ENCODE measurements at places on chromosomes 1 and 21. TPM values are rescaled to one million over a fixed set of nuclear protein-coding genes. Genes with fewer than 3 reads are reported as not detected.

Gene COL9A2
- total RNA-seq = 1.00 TPM

Gene RAB29
- total RNA-seq = 12.4 TPM

Gene PLOD1
- 552 TPM for total RNA-seq

Gene CDA
- total RNA-seq = 4.0 TPM

Gene KCNE2
- total RNA-seq = not detected

Gene PARP1
- total RNA-seq = 92.4 TPM

Gene PCP4L1
- total RNA-seq = not detected

Gene VANGL2
- total RNA-seq = under 0.01 TPM

Gene AKNAD1
- total RNA-seq = not detected

Gene LCE1A
- not detected for total RNA-seq

Gene YBX1
- total RNA-seq = 820 TPM

Gene LRP8
- total RNA-seq = 58.2 TPM

Gene OR11L1
- not detected for total RNA-seq

Gene CBR3
- total RNA-seq = 17.9 TPM

Gene AMPD1
- not detected for total RNA-seq

Gene TNNI3K
- not detected for total RNA-seq

Gene BARHL2
- total RNA-seq = not detected

Gene MIXL1
- 0.12 TPM for total RNA-seq

Gene FCER1G
- total RNA-seq = not detected

Gene AKT3
- total RNA-seq = 66.9 TPM

Gene S100A7
- total RNA-seq = not detected

Gene RNU5D-1
- not detected for total RNA-seq

Gene TBX19
- 0.33 TPM for total RNA-seq

Gene PRMT2
- total RNA-seq = 175 TPM

Gene KRTAP19-1
- total RNA-seq = not detected

Gene ANKRD35
- 2.5 TPM for total RNA-seq

Gene GJB5
- not detected for total RNA-seq

Gene KMO
- under 0.01 TPM for total RNA-seq

Gene UMODL1
- total RNA-seq = 0.12 TPM

Gene LEFTY2
- total RNA-seq = not detected

Gene TINAGL1
- 3.4 TPM for total RNA-seq

Gene ELAPOR1
- 0.50 TPM for total RNA-seq

Gene GSTM1
- total RNA-seq = 0.37 TPM
